H1 (cell line): ENCODE measurements at places on chromosomes 6 and 20.

DNA sequence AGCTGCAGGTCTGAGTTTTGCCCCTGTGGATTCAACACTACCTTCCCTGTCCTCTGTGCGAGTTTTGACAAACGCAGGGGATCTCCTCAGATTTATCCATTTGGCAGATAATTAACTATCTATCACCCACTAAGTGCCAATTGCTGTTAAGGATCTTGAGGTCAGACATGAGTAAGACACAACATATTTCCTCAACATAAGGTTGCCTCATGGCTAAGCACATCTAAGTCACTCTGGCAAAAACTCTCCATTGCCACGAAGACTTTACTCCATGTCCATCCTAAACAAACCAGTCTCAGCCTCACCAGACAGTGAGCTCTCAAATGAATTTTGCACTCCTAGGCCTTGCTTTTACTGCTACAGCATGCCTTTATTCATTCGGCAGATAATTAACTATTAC lies 408.4 kb downstream of the MAFB start:
- DNase-seq = no peak

DNA sequence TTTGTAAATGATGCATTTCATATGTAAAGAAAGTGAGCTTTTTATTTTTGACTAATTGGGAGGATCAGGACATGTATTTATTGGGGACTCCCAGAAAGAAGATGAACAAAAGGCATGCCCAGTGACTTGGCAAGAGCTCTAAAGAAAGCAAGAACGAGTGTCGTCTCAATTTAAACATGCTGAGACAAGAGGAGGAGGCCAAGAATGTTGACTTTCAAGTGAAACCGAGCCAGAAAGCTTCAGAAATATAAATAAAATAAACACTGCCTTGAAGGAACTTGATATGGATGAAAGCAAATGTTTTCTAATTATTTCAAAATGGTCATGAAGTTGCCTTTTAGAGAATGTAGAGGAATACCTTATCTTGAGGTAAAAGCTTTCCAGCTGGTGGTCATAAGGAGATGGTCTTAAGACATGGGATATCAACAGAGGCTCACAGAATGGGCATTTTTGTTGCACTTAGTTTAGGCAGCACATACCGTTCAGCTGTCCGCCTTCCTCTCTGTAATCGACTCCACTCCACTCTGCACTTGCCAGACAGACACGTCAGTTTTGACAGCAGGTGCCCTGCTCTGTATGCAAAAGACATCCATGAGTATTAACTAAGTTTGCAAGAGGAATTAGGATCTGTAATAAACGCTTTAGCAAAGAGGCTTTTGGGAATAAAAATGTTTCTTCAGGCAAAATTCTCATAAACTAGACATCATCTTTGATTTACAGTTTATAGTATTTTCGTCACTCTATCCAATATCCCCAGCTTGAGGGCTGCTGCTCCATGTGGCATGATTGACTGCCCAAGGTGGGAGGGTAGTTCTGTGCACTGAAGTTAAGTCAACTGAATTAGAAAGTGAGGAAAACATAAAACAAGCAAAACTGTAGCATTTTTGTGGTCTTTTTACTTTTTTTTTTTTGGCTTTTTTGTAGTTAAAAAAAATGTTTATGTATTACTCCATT lies 613.1 kb downstream of the PKHD1 start:
- no peak for DNase-seq

DNA sequence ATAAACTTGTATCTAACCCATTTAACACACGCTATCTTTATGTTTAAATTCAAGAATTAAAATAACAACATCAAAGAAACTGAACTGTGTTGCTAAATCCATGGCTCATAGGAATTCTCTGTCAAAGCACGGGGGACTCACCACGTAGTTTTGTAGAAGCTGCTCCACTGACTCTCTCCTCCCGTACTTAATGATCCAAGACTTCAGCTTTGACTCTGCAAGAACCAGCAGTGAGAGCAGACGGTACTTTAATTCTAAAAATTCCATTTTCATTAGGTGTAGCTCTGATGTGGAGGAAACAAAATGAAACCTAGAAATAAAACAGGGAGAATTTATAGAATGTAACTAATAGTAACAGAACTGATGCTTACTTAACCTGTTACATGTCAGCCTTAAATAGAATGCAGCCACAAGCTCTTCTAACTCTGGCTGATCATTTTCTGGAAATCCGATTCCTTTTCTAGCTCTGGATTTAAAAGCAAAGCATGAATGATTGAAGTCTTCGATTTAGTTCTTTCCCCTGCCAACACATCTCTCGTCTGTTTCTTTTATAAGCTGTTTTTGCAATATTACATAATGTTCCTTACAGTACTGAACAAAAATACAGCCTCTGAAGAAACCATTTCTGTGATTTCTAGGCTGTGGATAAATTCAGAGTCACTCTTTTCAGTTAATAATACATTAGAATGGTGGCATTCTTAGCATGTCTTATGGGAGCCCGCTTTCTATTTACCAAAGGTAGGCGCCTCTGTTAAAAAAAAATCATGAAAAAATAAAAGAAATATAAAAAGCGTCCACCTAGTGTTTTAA lies 165.5 kb downstream of the SYNE1 start:
- DNase-seq = no peak

DNA sequence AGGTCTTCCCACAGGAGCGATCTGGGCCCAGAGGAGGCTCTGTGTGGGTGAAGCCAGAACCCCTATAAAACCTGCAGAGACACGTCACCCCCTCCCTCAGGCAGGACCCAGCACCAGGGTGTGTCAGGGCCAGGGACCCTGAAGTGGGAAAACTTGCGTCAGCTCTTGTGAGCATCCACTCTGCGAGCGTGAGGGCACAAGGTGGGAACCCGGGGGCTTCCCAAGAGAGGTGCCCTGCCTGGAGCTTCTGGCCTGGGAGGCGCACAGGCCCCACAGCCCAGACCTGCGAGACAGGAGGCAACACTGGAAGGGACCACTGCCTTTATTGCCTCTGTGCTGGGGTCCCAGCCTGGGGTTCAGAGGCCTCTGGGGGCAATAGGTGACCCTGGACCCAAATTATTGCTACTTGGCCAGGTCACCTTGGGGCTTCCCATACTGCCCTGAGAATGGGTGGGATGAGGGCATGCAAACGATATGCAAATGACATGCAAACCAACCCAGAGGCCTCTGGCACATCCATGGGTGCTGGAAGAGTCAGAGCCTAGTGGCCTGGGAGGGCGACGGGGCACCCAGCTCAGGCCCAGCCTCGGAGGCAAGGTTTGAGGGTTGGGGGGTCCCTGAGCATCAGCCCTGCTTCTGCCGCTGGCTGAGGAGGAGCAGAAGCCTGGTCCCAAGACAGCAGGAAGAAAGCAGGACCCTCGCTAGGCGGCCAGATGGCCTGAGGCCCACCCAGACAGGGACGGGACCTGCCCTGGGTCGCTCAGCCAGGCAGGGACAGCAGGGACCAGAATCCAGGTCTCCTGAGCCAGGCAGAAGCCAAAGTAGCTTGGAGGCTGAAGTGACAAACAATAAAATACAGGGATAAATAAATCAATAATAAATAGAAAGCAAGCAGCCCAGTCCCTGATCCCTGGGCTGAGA lies 5.1 kb upstream of the C20orf144 start:
- no peak for DNase-seq

DNA sequence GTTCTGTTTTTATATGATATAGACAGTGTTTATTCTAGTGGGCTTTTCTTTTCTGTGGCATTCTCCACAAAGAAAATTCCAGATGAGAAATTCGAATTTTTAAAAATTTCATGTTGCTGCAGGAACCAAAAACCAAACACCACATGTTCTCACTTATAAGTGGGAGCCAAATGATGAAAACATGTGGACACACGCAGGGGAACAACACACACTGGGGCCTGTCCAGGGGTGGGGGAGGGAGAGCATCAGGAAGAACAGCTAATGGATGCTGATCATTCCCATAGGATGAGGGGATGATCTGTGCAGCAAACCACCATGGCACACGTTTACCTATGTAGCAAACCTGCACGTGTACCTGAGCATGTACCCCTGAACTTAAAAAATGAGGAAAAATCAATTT lies 499.0 kb upstream of the SLC35B3 start:
- no peak for DNase-seq
